Stimulated activated CD8-positive, alpha-beta memory T cell treated with anti-CD3 and anti-CD28 coated beads, Interleukin-7, amount 100 ng/mL, for 1 hour (primary cell): ENCODE measurements at places on chromosomes 5 and 9.

DNA sequence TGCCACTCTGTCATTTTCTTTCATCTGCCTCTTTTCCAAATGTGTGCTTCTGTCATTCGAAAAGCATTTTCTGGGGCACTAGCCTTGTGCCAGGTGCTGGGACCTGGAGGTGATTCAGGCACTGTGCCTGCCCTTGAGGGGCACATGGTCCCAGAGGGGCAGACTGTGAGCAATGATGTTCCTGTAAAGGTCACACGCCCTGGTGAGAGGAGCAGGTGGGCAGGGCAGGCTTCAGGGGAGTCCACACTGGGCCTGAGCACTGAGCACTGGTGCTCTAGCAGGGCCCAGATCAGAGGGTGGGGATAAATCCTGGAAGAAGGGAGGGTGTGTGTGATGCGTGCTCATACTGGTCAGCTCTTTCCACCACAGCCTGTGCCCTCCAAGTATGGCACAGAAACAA is 77.8 kb downstream of the COL15A1 start:
- no peak for DNase-seq

GRCh38 chr5:165881259-165881658 is 2375.8 kb downstream of the MAT2B start:
- DNase-seq: no peak

GRCh38 chr9:82570226-82570625 is 492.7 kb downstream of the RASEF start:
- DNase-seq: no peak

DNA sequence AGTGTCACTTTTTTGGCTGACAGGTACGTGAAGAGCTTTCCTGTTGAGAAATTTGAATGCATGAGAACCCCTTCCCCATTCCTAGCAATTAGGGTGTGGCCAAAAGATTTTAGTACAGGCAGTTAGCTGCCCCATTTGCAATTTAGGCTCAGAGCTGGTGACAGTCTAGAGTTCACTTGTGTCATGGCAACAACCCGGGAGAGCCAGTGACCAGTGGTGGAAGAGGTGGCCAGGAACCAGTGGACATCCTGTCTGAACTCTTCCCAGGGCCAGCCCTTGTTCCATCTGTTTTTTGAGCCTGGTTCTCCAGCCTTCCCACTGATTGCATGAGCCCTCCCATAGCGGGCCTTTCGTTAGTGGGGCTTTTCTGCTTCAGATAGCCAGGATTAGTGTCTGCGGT is 2.5 kb upstream of the NEUROG1 start:
- no peak for DNase-seq

- no peak for DNase-seq
Observed at GRCh38 chr5:2686321-2687124, 65.0 kb downstream of the IRX2 start.

- no peak for DNase-seq
Observed at GRCh38 chr5:131595088-131596033, 39.7 kb downstream of the RAPGEF6 start.

- no peak for DNase-seq
Observed at GRCh38 chr5:72185496-72186329, 78.4 kb downstream of the MAP1B start.
